Jurkat, Clone E6-1 (cell line): ENCODE measurements at places on chromosomes 16 and 17.
A peak's percentile ranks its signal among the peaks of the same experiment; 100 is the strongest.

DNA sequence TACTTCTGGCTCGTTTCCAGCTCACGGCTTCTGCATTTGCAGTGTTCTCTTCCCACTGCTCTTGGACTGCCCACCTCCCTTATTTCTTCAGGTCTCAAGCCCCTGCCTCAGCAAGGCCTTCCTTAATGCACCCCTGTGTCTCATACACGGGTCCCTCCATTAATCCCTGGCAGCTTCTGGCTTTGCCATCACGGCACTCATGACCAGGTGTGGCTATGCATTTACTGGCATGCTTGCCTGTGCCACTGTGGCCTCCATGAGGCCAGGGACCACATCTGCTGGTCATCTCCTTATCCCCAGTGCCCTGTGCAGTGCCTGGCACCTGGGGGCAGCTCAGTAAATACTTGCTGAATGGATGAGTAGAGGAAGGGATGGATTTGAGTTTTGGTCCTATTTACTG is 114.1 kb downstream of the C16orf78 start:
- DNase-seq: no peak

GRCh38 chr16:69827524-69827923 is 65.4 kb downstream of the WWP2 start:
- no peak for DNase-seq

DNA sequence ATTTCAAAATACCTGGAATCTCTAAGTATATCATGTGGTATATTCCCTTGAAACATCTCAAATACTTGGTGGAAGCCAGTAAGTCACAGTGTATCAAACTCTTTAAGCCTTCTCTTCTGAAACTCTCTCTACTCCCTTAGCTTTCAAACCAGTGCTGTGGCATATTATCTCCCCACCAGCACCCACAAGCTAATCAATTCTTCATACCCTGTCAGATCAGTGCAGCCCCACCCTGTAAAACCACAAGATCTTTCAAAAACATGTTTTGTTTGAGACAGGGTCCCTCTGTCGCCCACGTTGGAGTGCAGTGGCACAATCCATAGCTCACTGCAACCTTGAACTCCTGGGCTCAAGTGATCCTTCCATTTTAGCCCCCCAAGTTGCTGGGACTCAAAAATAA is 91.6 kb upstream of the C17orf78 start:
- no peak for DNase-seq

DNA sequence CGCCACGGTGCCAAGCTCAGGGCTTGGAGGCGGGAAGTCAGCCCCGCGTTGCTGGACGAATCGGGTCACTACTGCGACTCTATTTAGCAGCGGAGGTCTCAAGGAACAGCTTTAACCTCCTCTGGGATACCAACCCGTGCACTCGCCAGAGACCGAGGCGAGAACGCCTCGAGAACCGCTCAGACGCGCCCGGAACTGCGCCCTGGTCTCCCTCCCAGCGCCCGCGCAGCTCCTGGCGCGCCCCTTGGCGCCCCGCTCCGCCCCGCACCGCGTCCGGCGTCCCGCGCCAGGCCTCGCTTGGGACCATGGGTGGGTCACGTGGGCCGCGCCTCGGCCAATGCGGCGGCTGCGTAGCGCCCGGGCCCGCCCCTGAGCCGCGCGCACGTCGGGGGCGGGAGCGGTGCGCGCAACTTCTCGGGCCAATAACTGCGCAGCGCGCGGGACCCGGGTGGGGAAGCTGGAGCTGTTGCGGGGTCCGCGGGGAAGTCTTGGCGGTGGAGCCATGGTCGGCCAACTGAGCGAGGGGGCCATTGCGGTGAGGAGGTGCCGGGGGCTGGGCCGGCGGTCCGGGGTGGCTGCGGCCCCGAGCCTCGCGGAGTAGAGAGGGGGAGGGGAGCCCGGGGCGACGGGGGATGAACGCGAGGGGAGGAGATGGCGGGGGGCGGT is at the start of the genes RPA1 and SMYD4:
RPA1 (plus strand) TSS at position 414 of the 666 bp plus-strand sequence; CDS start at position 503, 89 bp downstream.
SMYD4 (minus strand) TSS at position 311 of the 666 bp plus-strand sequence. CDS start 1,908 bp downstream, outside the sequence.
- DNase-seq: peak; percentile 78

- DNase-seq: no peak
Observed at GRCh38 chr17:59547131-59547915, 18.1 kb upstream of the DHX40 start.

DNA sequence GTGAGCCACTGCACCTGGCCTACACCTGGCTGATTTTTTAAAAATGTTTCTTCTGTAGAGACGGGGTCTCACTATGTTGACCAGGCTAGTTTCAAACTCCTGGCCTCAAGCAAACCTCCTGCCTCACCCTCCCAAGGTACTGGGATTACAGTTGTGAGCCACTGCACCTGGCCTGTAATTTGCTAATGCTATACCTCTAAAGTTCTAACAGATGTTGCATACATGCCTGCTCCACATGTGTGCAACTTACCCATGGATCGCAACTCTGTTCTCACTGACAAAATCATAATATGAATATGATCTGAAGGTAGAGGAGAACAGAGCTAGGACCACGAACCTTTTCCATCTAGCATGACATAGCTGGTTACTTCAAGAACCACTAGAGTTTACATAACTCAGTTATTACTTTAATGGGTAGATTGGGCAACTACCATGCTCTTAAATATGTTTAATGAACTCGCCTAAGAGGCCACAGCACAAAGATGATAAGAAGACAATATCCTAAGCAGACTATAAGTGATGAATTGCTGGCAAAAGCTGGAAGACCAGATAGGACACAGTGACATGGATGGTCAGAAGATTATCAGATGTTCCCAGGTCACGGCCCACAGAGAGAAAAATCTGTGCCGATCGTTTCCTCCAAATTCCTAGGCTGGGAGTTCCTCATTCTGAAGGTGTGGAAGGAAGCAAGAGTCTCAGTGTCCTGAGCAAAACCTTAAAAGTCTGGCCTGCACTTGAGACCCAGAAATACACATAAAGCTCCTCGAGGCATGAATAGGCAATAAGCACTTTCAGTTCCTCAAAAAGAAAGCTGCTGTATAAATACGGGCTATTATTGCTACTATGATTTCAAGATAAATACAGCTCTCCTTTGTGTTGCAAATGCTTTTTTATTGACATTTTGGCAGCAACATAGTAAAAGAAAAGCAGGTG is 53.6 kb upstream of the ICAM2 start:
- DNase-seq: no peak
